AG09309 (cell line): ENCODE measurements at places on chromosomes 5 and 9.

- peak; percentile 61 for DNase-seq
Observed at GRCh38 chr5:87121304-87122150, 146.2 kb upstream of the RASA1 start.

- peak; percentile 59 for DNase-seq
Observed at GRCh38 chr5:66164044-66164790, 20.1 kb downstream of the SREK1 start.

GRCh38 chr5:151862811-151863472, 61.7 kb downstream of the GLRA1 start:
- no peak for DNase-seq

GRCh38 chr9:96874201-96874785, 20.0 kb upstream of the ZNF782 start:
- no peak for DNase-seq

- DNase-seq: peak; percentile 79
Observed at GRCh38 chr9:134551644-134552348, 89.8 kb upstream of the COL5A1 start.

GRCh38 chr5:95059636-95060035, 225.3 kb downstream of the MCTP1 start:
- no peak for DNase-seq

DNA sequence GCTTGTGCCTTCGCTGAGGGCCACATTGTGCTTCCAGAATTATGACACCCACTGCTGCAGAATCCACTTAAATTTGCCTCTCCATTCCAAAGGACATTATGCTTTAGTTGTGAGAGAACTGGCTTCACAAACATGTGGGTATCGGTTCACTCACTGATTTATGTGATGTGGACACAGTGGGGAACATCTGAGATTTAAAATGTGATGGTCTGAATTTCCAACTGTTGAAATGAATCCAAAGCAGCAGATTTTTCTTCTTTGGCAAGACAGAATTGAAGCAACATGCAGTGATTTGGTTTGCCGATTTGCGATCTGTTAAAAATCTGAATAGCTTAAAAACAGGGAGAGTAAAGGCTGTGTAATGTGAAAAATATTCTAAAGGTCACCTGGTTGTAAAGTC, 20.3 kb downstream of the PCSK5 start:
- DNase-seq: no peak

GRCh38 chr5:59712836-59713497, 180.6 kb downstream of the PDE4D start:
- no peak for DNase-seq

DNA sequence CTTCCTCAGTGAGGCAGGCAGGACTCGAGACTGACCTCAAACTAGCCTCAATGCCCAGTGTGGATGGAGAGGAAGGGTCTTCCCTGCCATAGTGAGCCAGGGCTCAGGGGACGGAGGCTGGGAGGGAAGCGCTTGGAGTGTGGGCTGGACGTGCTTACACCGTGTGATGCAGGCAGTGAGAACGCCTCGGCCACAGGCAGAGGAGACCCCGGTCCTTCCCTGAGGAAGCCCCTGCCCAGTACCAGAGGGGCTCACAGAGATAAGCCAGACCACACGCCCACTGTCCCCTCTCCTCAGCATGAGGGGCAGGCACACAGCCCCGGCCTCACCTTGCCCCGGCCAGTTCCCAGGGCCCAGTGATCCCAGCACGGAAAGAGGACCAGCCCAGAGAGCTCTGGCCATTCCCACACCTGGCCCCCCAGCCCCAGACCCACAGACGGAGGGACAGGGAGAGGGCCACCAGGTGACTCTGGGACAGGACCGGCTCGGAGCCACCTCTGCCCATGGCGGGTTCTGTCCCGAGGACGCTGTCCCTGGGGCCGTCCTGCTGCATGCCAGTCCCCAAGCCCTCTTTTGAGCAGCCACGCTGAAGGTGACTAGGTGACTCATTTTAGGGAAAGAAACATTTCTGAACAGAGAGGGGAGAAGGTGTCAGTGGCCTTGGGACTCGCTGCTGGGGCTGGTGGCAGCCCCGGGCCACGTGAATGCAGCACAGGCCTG, 6.0 kb upstream of the NSMF start:
- DNase-seq: no peak

- no peak for DNase-seq
Observed at GRCh38 chr5:139985290-139985689, 57.8 kb downstream of the NRG2 start.

DNA sequence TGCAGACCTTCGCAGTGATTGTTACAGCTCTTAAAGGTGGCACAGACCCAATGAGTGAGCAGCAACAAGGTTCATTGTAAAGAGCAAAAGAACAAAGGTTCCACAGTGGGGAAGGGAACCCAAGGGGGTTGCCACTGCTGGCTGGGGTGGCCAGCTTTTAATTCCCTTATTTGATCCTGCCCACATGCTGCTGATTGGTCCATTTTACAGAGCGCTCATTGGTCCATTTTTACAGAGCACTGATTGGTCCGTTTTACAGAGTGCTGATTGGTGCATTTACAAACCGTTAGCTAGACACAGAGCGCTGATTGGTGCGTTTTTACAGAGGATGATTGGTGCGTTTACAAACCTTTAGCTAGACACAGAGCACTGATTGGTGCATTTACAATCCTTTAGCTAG, 360.6 kb upstream of the DAB2 start:
- no peak for DNase-seq

- DNase-seq: no peak
Observed at GRCh38 chr9:107759823-107760166, 270.2 kb upstream of the KLF4 start.

DNA sequence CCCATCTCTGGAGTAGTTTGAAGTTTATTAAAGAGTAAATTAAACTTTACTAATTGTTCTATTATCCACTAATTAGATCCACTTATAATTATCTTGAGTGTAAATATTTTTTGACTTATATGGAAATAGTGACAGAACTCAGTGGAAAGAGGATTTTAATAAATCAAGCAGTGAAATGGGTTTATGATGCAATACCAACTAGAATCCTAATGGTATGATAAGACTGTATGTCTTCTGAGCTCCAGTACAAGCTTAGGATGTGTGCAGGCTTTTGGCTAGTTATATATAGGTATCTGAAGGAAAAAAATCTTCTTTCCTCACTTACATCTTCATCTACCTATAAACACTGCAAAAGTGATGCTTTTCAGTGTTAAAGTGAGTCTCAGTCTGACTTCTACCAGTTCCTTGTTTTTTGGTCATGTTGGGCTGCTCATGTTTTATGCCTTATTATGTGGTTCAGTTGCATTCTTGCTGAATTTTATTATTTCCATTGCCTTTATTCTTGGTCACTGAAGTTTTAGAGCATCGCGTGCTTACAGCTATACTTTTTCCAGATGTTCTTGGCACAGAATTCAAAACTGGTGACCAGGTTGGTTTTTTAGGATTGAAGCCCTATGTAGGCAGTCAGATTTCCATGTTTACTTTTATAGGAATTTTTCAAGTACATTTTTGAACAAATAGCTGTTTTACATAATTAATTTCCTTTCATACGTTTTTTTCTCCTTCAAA, 30.5 kb downstream of the XRCC4 start:
- no peak for DNase-seq

DNA sequence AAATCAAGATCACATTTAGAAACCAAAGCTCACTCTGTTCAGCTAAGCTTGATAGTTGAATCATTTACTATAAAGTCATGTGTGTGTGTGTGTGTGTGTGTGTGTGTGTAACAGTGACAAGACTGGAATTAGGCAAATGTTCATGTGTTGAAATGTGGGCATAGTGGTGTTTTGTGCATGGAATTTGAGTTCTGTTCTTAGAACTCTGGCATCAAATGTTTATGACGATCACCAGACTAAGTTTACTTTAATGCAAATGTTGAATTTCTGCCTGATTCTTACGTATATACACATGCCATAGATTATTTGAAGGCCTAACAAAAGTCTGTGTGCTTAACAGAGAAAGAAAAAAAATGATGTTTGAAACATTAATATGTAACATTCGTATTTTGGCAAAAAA, 72.8 kb upstream of the COL5A1 start:
- no peak for DNase-seq
